ENCODE measurements at places on chromosomes 1 and 21.
A peak's percentile ranks its signal among the peaks of the same experiment; 100 is the strongest.

- no peak for DNase-seq
Observed at GRCh38 chr1:8712413-8713231, 104.8 kb downstream of the RERE start.

DNA sequence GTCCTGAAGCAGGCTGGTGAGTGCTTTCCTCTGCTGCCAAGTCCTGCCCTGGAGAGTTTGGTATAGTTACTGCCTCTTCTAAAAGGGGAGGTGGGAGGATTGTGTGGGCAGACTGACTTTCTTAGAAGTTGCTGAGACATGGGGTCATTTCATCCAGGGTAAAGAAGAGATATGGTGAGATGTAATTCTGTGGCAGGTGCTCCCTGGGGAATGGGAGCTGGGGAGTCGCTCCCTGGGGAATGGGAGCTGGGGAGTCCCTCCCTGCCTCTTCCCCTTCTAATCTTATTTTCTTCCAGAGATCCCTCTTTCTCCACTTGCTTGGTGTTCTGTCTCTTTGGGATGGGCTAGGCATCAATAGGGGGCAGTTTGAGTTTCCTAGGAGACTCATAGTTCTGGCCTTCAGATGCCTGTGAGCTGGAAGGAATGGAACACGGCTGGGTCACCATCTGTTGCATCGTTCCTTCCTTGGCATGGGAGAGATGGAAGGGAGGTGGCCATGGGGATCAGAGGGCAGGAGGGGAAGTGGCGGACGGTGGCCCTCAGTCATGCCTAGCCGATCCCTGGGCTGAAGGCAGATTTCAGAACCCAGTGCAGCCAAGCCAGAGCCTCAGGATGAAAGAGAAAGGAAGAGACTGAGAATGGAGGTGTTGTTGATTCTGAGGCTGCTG is 59.0 kb downstream of the NFASC start:
- no peak for DNase-seq

DNA sequence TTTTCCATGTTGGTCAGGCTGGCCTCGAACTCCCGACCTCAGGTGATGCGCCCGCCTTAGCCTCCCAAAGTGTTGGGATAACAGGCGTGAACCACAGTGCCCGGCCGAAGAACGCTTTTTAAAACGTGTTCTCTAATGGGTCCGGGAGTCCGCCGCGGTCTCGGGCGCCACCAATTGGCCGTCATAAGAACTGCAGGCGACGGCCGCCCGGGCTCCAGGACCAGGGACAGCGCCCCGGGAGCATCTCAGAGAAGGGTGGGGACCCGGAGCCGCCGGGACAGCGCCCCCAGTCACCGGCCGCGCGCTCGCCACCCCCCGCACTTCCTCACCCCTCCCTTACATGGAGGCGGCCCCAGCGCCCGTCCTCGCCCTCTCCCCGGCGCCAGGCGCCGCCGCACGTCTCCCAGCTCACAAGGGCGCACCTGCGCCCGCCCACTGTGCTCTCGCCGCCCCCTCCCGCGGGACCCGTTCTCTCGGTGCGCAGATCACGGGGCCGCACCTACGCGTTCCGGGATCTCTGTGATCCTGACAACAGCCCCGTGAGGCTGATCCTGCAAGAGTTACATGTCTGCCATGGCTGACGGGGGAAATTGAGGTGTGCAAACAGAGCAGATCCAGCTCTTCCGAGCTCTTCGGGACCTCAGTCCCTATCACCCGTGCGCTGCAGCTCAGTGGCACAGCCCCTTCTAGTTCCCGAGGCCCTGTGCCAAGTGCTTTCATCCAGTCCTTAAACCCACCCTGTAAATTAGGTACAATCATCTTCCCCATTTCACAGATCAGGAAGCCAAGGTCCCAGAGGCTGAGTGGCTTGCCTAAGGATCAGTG is 9.8 kb downstream of the RAP1GAP start:
- peak; percentile 49 for DNase-seq

- DNase-seq, result no peak
Observed at GRCh38 chr1:15371610-15372545, 37.8 kb upstream of the EFHD2 start.

DNA sequence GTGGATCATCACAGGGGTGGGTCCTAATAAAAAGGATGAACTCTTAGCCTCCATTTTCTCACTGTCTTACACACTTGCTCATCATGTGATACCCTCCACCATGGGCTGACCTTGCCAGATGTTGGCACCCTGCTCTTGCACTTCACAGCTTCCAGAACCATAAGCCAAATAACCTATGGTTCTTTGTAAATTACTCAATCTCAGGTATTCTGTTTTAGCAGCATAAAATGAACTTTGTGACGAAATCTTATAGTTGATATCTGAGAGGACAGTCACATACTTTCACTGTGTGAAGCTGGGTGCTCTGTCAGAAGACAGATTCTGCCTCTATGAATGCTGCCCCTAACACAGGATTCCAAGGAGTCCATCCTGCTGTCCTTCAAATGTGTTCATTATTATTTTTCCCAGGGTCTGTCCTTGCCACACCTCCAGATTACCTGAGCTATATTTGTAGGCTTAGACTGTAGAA is 13.8 kb downstream of the DUSP10 start:
- DNase-seq, result no peak

Data from stimulated activated CD8-positive, alpha-beta memory T cell treated with anti-CD3 and anti-CD28 coated beads, Interleukin-15, amount 100 ng/mL, for 1 hour (primary cell).